ENCODE measurements at places on chromosomes 16 and 17. TPM values are rescaled to one million over a fixed set of nuclear protein-coding genes. Genes with fewer than 3 reads are reported as not detected.

- H3K27ac ChIP-seq: no peak overlapping the region
- no peaks in the 10 kb centered on the region for H3K27me3 ChIP-seq
- DNase-seq: no peak
- H3K4me3 ChIP-seq: no peak overlapping the region
Measured at GRCh38 chr17:51463353-51463752, 203.0 kb downstream of the UTP18 start.

- no peaks in the 10 kb centered on the region for H3K36me3 ChIP-seq
- H3K27me3 ChIP-seq: no peaks in the 10 kb centered on the region
- H3K4me1 ChIP-seq: no peaks in the 10 kb centered on the region
- DNase-seq: no peak
- H3K4me3 ChIP-seq: no peak overlapping the region
Measured at GRCh38 chr17:61562287-61562686, 28.7 kb downstream of the NACA2 start.

Gene LIMD2
- 4.7 TPM for total RNA-seq

Gene TBC1D3H
- total RNA-seq: not detected

DNA sequence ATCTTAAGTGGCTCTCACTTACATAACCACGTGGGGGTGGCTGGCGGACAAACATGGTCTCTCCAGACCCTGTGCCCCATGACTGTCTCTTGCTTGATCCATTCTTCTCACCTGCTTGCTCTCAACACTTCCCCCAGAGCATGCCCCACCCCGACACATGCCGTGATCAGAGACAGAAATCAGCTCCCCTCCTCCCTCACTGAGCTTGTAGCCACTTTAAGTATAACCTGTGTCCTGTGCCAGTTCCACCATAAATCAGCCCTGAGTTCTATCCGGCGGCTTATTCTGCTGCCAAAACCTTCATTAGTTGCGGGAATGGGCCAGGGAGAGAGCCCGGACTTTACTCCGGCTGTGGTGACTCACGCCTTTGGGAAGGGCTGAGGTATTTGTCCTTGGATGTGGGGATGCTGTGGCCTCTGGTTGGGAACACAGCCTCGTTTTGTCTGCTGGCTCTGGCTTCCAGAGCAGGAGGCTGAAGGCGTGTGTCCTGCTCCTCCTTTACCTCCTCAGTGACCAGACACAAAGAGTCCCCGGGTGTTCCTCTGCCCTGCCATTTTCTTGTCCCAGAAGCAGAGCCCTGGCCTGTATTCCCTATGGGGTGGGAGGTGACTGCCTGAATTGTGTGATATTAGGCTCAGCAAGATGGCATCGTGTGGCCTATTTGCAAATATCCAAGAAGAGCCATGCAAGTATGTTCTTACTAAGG is 21.1 kb downstream of the ANKRD40 start:
- H3K4me3 ChIP-seq: no peak overlapping the region
- peak overlapping the region; percentile 67 for H3K27ac ChIP-seq
- H3K36me3 ChIP-seq: no peaks in the 10 kb centered on the region
- peak; percentile 83 for DNase-seq
- peaks cover 73% of the 10 kb centered on the region for H3K4me1 ChIP-seq

Gene KRTAP4-3
- not detected for total RNA-seq

GRCh38 chr17:3827124-3827773 is 18.8 kb downstream of the NCBP3 start:
- H3K36me3 ChIP-seq: peaks cover 37% of the 10 kb centered on the region
- no peaks in the 10 kb centered on the region for H3K4me1 ChIP-seq
- no peak overlapping the region for H3K4me3 ChIP-seq
- no peaks in the 10 kb centered on the region for H3K27me3 ChIP-seq
- no peak for DNase-seq
- H3K27ac ChIP-seq: no peak overlapping the region

DNA sequence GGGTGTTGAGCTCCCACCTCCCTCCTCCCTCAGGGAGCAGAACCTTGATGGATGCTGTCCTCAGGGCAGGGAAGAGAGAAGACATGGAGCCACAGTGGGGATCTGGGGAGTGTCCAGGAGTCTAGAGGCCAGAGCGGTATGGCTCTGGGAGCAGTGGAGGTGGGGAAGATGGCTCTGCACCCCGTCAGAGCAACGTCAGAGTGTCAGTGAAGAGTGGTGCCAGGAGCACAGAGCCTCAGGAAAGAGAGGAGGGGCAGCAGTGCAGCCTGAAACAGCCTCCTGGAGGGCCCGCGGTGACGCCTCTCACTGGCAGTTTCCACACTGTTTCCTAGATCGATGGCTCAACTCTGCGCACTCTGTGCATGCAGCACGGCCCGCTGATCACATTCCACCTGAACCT is 23.2 kb upstream of the SLC5A11 start:
- no peaks in the 10 kb centered on the region for H3K4me1 ChIP-seq
- no peak overlapping the region for H3K27ac ChIP-seq
- H3K27me3 ChIP-seq: no peaks in the 10 kb centered on the region

Gene KLHL10
- total RNA-seq: not detected

GRCh38 chr17:32927724-32928585 is at the start of gene TMEM98:
Gene TMEM98, plus strand, starts transcription at chr17:32928153. Its CDS starts 3,376 bp downstream, at chr17:32931529.
- peak within 1 kb of the TSS; percentile 63 for H3K4me3 ChIP-seq
- peaks cover 4% of the 10 kb centered on the region for H3K4me1 ChIP-seq
- no peaks in the 10 kb centered on the region for H3K36me3 ChIP-seq
- peak within 1 kb of the TSS; percentile 49 for H3K27ac ChIP-seq
- H3K27me3 ChIP-seq: no peaks in the 10 kb centered on the region
